Activated CD4-positive, alpha-beta T cell treated with anti-CD3 and anti-CD28 coated beads for 36 hours (primary cell): ENCODE measurements at places on chromosomes 6 and 20. TPM values are rescaled to one million over a fixed set of nuclear protein-coding genes. Genes with fewer than 3 reads are reported as not detected.
A peak's percentile ranks its signal among the peaks of the same experiment; 100 is the strongest.

Gene MCCD1
- total RNA-seq, result not detected

Gene TFAP2A
- 0.26 TPM for total RNA-seq

- no peak for DNase-seq
These were observed 96.3 kb downstream of the PHF3 start for GRCh38 chr6:63731930-63732329.

DNA sequence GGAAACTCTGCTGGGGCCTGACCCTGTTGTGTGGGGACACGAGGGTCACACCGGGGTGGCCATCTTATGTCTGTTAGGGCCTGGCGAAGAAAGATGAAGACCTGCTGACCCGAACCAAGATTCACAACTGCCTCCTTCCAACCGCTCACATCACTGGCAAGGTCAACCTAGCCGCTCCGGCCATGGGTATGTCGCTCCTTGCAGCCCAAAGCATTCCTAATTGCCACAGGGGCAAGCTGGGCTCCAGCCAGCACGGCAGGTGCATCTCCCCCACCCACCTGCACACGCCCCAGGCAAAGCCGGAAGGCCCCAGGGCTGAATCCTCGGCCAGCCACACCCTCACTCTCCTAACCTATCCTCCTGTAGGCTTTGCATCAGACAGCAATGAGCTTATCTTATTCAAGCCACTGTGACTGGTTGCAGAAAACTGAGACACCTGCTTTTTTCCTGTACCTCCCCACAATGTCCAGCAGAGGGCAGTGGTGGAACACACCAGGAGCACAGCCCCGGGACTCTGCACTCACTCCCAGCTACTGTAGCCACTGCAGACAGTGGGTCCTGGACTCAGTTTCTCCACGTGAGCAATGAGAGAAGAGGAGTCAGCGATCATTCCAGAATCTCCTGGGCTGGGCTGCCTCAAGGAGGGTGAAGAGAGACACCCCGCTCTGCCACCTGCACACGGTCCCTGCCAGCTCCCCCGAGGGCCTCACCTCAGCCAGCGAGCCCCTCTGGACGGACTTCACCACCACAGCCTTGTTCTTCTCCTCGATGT lies 170.2 kb downstream of the PREX1 start:
- DNase-seq, result peak; percentile 76
